ENCODE measurements at places on chromosomes 2 and 18.

DNA sequence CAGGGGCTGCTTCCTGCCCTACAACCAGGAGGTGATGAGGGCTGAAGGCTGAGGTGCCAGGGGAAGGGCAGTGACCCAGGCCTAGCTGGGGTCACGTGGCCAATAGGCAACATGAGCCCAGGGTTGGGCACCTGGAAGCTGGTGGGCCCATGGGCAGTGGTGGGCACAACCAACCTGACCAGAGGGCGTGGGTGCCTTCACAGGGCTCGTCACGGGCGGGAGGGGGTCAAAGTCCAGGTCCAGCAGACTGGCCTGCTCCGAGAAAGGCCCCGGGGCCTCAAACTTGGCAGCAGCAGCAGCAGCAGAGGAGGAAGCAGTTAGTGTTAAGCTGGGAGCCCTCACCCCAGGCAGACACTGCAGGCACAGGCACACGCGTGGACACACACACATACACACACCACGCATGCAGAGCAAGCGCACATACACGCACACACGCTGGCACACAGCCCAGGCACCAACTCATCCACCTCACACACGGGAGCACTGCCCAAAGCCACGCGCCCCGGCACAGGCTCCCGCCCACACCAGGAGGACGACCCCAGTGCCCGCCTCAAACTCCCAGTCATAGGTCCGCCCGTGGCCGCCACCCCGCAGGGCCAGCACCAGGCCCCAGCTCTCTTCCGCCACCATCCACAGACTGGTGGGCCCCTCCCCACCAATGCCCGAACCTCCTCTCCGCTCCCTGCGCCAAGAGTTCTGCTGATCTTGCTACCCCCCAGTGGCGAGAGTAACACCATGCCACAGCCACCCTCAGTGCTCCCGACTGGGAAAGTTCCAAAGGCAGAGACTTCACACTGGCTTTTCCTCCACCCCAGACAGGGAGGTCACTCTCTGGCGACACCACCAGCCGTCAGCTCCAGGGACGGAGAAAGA is 53.0 kb downstream of the BIN1 start:
- no peak for DNase-seq

GRCh38 chr2:154097833-154098398 is 226.2 kb downstream of the GALNT13 start:
- DNase-seq: no peak

DNA sequence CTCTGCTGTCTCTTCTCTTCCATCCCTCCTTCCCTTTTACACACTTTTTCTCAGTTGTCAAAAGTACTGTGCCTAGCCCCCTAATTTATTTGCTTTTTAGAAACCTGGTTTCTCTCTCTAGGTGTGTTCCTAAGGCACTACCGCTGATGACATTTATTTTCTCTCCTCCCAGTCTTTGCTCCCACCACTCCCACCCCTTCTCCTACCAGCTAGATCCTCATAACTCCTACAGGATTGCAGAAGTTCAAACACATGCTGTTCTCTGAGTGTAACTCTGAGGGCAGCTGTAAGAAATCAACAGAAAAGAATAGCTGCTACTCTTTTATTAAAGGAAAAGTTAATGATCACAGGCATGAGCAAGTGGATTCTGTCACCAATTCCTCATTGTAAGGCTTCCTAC is 22.3 kb upstream of the LRRTM1 start:
- no peak for DNase-seq

DNA sequence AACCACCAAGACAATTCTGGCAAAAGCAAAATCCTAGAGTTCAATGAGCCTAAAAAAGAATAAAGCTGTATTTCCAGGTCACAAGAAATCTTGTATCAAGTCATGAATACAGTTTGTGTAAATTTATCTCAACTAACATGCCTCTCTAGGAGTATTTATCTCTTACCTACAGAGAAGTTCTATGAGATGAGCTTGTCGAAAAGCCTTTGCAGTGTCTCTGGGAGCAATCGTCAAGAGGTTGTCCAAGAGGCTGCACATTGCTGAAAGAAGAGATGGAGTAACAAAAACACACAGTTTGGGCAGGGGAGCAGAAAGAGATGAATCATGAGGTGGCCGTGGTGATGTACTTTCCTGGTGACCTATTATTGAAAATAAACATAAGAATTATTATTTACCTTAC is 112.0 kb upstream of the CD226 start:
- no peak for DNase-seq

DNA sequence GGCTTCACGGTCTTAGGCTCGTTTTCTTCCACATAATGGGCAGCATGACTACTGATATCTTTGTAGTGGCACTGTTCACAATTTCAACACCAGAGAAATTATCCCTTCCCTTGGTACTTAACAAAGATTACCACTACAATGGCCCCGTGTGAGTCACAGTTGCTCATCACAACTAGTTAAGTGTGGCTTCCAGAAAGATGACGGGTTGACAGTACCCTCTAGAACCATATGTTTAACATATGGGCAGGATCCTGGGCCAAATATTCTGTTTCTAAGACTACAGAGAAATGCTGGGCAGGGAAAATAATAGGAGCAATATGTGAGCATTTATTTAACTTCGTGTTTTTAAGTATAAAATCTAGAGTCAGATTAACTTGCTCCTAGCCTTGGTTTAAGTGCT is 780.1 kb upstream of the LINC00305 start:
- DNase-seq: no peak

DNA sequence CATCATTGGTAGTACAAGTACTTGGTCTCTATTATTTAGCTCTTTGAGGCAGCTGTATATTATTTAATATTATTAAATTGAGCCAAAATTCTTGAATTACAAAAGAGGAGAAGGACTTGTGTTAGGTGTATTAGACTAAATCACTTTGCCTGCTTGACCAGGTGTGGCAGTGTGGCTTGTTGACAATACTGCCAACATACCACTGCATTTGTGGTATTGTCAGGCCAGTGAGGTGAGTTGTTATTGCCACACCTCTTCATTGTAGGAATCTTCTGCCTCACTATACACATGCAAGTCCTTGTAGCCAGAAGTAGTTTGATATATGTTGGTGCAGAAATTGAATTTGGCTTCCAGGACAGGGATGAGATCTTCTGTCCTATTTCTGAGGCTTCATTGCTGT is 40.5 kb downstream of the CYP20A1 start:
- no peak for DNase-seq

- DNase-seq: no peak
Measured at GRCh38 chr2:238203973-238204683, 633 bp upstream of the ILKAP start.

DNA sequence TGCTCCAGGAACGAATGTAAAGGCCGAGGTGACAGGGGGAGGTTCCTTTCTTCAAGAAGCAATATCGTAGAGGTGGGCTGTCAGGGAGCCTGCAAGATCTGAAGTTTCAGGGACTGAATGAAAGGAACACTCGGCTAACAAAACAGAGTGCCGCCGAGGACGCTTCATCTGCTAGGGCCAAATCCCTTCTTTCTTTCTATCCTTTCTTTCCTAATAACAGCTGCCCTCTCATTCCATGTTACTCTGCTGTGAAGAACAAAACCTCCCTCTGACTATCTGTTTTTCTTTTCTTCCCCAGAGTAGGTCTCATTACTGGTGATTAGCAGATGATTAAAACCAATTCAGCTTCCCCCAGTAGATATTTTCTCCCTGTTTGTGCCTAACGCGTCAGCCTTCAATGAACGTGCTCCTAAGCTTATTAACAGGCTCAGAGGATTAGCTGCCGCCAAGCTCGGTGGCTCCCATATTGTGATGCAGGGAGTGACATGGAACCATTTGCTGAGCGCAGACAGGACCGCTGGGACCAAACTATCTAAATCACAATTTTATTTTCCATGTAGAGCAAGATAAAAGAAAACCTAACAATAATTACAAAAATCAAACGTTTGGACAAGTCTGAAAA is 414.6 kb downstream of the TMEM182 start:
- no peak for DNase-seq

GRCh38 chr2:96326990-96327820 is 2.1 kb downstream of the ITPRIPL1 start:
- no peak for DNase-seq

DNA sequence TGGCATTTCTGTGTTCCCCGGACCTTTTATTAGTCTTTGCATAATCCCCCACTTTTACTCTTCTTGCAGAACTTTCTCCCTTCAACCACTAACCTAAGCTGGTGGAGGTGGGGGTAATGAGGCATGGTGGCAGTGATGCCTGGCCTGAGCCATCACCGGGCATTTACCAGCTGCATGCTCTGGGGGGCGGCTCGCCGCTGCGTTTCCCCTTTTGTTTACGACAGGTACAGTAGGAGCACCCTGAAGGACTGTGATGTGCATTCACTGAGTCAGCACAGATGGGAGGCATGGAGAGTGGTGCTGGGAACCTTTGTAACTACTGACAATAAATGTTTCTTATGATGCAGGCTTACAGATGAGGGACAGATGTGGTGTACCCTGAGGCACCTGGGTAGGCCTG is 46.9 kb downstream of the PLEKHB2 start:
- DNase-seq: no peak

- DNase-seq: no peak
Measured at GRCh38 chr2:121649149-121649595, at the start of gene CLASP1. TSS of gene CLASP1 (minus strand) at chr2:121649462. CDS start at chr2:121605895, 43,567 bp downstream.

DNA sequence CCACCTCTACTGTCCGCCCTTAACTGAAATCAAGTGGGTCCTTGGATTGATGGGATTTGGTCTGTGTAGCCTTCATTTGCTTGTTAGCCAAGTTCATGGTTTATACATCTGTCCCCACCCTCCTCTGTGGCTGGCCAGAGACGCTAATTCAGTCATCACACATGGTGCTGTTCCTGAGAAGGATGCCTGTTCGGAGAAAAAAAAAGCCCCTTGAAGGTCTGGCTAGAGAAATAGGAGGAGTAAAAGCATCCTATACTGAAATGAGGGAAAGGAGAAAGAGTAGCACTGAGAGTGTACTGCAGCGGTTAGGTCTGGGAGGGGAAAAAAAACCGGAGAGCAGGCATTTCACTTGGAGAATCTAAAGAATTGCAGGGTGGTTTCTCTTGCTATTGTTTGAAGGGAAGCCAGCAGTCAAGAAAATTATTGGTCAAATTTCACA is 180.6 kb upstream of the EPAS1 start:
- no peak for DNase-seq

DNA sequence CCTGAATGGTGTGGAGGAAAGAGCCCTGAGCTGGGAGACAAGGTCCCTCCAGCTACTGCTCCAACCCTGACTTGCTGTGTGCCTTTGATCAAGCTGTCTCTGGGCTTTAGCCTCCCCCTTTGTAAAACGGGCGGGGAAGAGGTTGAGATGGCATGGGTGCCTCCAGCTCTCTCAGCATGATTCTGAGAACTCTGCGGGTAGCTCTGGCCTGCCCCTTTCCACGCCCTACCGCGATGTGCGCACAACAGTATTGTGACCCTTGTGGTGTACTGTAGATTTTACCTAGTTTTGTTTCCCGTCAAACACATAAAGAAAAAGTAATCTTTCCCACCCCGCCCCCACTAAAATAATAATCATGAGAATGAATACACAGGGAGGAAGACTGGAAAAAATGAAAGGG is 5.3 kb downstream of the CD8A start:
- DNase-seq: no peak

GRCh38 chr2:54657664-54658083 is 65.8 kb upstream of the EML6 start:
- DNase-seq: no peak

Data from hepatic stellate cell (primary cell).